ENCODE measurements at places on chromosomes 12 and 14.

DNA sequence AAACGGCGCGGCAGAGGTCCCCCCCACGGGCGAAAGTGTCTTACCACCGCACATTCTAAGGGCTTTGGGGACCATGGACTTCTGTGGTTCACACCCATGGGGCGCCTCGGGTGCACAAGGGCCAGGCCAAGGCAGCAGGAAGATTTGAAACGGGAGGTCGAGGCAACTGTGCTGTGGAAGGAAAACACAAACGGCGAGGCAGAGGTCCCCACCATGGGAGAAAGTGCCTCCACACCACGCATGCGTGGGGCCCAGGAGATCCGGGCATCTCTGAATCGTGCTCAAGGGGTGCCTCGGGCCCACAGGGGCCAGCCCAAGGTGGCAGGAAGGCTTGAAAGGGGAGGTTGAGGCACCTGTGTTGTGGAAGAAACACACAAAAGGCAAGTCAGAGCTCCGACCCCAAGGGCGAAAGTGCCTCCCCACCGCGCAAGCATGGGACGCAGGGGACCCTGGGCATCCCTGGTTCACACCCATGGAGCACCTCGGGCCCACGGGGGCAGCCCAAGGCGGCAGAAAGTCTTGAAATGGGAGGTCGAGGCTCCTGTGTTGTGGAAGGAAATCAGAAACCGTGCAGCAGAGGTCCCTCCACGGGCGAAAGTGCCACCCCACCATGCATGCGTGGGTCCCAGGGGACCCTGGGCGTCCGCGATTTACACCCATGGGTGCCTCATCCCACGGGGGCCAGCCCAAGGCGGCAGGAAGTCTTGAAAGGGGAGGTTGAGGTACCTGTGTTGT is 371.0 kb downstream of the ALG10 start:
- no peak for DNase-seq

DNA sequence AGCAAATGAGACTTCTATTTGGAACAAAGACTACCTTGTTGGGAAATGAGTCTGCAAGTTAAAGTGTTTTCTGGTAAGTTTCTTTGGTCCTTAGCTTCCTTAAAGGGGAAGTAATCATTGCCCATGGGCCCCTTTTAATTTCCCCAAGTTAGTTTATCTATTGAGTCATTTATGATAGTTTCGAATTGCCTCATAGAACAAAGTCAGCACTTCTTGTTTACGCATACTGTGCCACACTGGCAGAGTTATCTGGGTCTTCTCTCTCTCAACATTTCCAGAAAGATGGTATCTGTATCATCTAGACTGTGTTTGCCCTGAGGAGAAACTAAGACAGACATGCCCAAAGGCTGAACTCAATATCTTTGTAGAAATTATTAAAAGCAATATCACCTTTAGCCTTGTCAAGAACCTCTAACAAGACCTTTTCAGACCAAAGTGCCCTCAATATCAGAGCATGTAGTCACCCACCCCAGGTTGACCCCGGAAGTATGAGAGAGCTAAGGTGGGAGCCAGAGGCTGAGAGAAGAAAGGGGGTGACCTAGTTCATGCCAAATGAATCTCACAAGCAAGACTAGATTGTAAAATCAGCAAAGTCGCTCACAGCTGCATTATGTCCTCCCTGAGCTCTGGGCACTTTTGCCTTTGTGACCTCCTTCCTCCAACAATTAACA is 40.0 kb downstream of the GPR65 start:
- no peak for DNase-seq

- peak; percentile 33 for DNase-seq
Measured at GRCh38 chr12:15163030-15163976, 57.9 kb downstream of the RERG start.

DNA sequence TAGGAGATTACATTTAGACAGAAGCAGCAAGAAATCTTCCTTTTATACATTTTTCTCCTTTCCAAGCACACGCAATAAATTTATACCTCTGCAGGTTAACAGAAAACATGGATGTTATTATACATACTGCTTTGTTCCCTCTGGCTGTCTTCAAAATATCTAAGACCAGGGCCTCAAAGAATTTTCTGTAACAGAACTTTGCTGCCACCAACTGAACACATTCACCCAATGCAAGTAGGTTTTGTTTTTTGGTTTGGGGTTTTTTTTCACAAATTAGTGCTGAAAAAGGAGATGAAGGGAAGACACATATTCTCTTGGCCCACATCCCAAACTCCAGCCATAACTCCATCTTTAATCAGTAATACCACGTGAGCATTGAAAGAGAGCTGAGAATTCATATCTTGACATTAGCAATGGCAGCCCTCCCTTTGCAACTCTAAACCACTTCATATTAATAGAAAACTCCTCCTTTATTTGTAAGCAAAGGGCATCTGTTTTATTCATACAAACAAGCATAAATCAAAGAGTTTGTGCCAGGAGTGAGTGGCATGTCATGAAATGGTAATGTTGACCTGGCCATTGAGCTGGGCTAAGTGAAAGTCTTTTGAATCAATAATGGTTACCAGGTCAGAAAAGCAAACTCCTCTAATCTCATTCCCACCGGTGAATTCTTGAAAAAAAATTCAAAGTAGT is 150.8 kb upstream of the FSCB start:
- peak; percentile 52 for DNase-seq

- no peak for DNase-seq
Measured at GRCh38 chr14:94593749-94594431, 12.7 kb downstream of the SERPINA5 start.
